ENCODE measurements at places on chromosomes 5 and 9. TPM values are rescaled to one million over a fixed set of nuclear protein-coding genes. Genes with fewer than 3 reads are reported as not detected.
A peak's percentile ranks its signal among the peaks of the same experiment; 100 is the strongest.

GRCh38 chr5:98564836-98565235 lies 208.6 kb upstream of the RGMB start:
- H3K27ac ChIP-seq = no peak overlapping the region
- H3K4me1 ChIP-seq = no peaks in the 10 kb centered on the region
- H3K27me3 ChIP-seq = no peaks in the 10 kb centered on the region
- DNase-seq = no peak
- H3K36me3 ChIP-seq = no peaks in the 10 kb centered on the region
- no peak overlapping the region for H3K4me3 ChIP-seq

GRCh38 chr5:81787474-81788242 lies 36.8 kb upstream of the SSBP2 start:
- H3K4me3 ChIP-seq = peak overlapping the region; percentile 33
- H3K4me1 ChIP-seq = peaks cover 13% of the 10 kb centered on the region
- no peaks in the 10 kb centered on the region for H3K27me3 ChIP-seq
- no peaks in the 10 kb centered on the region for H3K36me3 ChIP-seq
- DNase-seq = no peak
- H3K27ac ChIP-seq = no peak overlapping the region

DNA sequence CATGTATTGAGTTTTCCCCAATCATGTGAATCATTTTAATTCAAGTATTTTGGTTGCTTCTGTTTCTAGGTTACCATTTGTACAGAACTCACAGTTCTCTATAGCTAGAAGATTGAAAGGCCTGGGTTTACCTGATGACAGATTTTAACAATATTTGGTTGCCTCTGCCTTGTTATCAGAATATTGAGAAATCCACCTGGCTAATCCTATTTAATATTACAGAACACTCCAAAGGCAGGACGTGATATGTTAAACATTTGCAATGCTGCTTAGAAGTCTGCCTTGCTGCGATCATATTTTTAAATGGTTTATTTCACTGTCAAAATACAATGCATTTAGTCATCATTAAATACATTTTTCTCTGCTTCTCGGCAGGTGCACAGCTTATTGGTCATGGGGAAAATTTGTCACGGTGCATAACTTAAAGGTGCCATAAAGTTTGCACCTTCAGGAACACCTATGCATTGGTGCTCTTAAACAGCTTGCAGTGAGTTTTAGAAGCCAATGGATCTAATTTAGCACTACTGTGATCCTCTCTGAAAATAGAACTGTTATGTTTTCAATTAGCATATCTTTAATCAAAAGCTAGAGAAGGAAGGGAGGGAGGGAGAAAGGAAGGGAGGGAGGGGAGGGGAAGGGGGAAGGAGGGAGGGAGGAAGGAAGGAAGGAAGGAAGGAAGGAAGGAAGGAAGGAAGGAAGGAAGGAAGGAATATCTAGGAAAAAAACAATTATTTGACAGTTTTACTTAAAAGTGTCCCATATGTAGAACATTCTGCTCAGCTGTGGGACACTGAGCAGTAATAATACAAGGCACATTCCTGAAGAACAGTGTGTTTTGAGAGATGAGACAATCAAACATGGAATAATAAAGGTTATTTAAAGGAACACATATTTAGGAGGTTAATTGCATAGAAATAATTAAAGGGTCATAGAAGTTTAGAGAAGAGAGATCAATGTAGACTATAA lies 15.5 kb upstream of the DAPK1 start:
- H3K27ac ChIP-seq = no peak overlapping the region
- no peak for DNase-seq
- no peaks in the 10 kb centered on the region for H3K36me3 ChIP-seq
- H3K27me3 ChIP-seq = no peaks in the 10 kb centered on the region
- no peak overlapping the region for H3K4me3 ChIP-seq
- no peaks in the 10 kb centered on the region for H3K4me1 ChIP-seq

DNA sequence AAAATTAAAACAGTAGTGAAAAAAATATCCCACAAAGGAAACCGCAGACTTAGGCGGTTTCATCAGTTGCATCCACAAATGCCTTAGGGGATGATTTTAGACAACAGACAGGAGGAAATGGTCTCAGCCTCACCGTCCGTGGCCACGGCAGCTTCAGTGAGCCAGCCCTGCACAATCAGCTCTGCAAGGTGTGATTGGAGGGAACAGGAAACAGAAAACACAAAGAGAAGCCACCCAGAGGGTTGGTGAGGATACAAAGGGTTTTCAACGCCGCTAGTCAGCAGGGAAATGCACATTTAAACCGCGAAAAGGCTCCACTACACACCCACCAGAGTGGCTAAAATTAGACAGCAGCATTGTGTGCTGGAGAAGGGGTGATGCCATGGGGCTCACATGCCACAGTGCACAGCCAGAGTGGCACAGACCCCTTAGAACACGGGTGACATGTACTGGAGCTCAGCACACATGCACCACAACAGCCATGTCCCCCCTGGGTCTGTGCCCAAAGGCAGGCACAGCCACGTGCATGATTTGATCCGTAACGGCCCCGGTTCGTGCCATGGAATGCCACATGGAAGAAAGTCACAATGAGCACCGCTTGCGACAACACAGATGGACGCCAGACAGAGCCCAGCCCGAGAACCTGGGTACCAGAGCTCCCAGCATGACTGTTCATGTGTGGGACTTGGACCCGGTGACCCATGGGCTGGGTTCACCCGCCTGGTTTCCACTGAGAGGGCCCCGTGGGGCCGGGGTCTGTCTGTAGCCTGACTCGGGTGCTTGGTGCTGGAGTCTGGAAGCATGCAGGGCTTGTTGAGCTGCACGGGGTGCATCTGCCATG lies 18.3 kb upstream of the TERT start:
- peak; percentile 53 for DNase-seq
- H3K4me1 ChIP-seq = no peaks in the 10 kb centered on the region
- no peaks in the 10 kb centered on the region for H3K27me3 ChIP-seq
- H3K27ac ChIP-seq = no peak overlapping the region
- peaks cover 12% of the 10 kb centered on the region for H3K36me3 ChIP-seq

DNA sequence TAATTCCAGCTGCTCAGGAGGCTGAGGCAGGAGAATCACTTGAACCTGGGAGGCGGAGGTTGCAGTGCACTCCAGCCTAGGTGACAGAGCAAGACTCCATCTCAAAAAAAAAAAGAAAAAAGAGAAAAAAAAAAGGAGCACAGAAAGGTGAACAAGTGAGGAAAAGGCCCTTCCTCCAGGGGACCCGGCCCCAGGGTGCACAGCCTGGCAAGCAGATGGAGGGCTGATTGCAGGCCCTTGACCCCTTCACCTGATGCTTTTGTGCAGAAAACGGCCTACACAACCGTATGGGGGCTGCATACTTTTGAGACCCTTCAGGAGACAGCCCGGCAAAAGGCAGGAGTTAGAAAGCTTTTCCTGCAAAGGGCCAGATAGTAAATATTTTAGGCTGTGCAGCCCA lies 33.9 kb downstream of the HRH2 start:
- H3K27me3 ChIP-seq = no peaks in the 10 kb centered on the region
- peaks cover 17% of the 10 kb centered on the region for H3K4me1 ChIP-seq
- no peak overlapping the region for H3K27ac ChIP-seq
- no peak overlapping the region for H3K4me3 ChIP-seq
- DNase-seq = no peak
- H3K36me3 ChIP-seq = no peaks in the 10 kb centered on the region

DNA sequence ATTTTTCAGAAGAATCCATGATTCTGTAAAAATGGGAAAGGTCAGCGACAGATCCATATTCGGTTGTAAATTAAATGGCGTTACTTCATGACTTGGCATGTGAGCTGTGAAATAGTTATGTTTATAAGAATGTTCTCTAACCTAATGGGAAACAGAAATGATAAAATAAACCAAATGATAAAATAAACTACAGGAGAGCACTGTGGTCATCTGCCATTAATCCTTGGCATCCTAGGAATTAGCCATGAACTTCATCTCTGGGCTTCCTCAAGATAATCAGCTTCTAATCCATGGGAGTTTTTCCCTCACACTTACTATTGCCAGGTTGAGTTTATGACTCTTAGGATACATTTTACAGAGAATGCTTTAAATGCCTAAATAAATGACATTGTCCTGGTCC lies 94.6 kb upstream of the SLC30A5 start:
- no peak overlapping the region for H3K4me3 ChIP-seq
- no peaks in the 10 kb centered on the region for H3K36me3 ChIP-seq
- no peak overlapping the region for H3K27ac ChIP-seq
- H3K27me3 ChIP-seq = no peaks in the 10 kb centered on the region

The PDE8B gene
- total RNA-seq = 28.1 TPM

The TMEM174 gene
- total RNA-seq = not detected

Measured in ascending aorta (tissue), 2 donors.